Right cardiac atrium (tissue), 5 donors: ENCODE measurements at places on chromosomes 3 and 15. TPM values are rescaled to one million over a fixed set of nuclear protein-coding genes. Genes with fewer than 3 reads are reported as not detected.

DNA sequence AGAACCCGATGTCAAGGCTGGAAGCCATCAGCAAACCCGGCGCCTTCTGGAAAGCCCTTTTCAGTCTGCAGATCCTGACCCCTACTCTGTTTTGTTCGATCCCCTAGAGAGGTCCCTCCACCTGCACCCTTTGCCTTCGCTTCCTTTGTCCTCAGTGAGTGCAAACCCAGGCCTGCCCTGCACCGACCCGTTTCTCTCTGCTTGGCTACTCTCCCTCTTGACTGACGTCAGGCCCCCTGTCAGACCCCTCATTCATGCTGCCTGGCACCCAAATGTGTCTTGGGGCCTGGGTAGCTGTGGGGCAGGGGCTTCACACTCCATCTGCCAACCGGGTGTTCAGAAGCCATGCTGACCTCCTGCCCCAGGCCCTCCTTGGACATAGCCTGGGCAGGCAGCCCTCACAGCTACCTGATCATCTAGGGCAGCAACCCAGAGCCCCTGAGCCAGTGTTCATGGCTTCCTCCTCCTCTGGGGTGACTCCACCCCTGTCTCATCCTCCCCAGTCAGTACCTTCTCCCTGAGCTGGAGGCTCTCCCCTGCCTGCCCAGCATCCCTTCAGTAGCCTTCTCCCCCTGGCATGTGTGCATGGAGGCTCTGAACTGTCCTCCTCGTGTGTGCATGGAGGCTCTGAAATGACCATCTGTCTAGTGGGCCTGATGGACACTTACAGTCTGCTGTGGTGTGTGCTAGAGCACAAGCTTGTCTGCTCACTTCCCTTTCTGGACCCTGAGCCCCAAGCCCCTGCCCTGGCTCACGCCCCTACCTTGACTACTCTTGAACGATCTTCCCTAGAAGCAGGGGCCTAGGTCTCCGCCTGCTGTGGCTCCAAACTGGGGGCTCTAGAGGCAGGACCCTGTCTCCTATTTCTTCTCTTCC, 69.4 kb downstream of the EXOG start:
- DNase-seq: no peak

GRCh38 chr3:128629936-128630335, 20.7 kb downstream of the RPN1 start:
- no peak for DNase-seq

DNA sequence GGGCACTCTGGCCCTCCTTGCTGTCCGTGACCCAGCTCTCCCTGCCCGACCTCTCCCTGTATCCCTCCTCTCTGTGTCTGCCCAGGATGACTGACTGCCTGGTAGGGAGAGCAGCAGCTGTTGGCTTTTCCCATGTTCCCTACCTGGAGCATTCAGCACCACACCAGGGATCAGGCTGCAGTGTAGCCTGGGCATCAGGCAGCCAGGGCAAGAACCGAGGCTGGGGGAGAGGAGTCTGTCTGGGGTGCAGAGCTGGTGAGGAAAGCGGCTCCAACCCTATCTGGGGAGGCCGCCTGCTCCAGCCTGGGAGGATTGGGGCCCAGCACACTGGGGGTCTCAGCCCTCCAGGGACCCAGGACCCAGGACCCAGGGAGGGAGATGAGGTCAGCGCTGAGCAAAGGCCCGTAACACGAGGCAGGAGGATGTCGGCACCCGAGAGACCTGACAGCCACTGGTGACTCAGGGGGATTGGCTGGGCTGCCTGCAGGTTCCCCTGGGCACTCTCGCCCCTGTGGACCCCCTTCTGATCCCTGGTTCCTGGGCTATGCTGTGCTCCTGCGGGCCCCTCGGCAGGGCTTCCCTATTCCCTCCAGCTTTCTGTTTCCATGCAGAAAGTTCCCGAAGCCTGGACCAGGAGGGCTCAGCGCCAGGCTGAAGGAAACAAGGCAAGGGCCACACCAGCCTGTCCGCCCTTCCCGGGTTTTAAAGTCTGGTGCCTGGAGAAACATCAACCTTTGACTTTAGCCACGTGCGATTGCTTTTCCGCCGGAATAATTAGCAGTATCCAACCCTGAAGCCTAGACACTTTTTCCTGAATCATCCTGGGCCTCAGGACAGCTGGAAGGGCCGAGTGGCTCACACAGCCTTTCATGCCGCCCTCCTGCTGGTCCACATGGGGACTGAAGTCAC, 128.2 kb upstream of the MEF2A start:
- DNase-seq: peak; percentile 58

DNA sequence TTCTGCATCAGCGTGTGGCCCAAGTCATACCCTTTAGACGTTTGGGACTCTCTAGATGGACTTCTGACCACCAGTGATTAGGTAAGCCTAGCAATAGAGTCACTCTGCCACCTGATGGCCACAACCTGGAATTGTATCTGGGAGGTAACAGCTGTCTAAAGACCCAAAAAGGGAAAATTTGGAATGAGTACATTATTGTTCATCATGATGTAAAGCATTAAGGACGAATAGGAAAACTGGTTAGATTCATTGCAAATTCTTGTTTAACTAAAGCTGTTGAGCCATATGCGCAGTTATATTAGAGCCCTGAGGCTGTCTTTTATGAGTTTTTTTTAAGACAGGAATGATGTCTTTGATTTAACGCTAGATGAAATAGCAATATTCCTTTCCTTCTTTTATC, 63.6 kb downstream of the FAM81A start:
- no peak for DNase-seq

DNA sequence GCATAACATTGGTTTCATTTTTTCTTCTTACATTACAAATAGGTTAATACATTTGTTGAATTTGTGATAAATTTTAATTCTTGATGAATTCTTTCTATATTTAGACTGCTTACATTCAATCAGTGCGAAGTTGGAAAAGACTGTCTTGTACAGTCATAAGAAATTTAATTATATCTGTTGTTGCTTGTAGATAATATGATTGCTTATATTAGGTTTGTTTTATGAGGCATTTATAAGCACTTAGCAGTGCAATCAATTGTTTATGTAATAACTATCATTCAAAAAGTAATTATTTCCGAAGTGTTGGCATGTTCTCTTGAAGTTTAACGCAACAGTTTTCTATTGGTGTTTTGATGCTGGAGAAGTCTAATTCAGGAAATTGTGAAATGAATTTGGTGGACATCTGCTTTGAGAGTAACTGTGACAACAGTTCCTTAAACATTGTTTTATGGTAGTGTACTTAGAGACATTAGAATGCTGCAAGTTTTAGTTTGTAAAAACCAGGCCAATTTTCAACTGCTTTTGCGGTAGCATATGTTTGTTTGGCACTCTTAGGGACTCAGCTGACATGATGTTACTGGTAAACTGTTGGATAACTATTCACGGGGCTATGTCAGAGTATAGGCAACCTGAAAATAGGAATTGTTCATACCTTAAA, 99.7 kb downstream of the NAALADL2 start:
- DNase-seq: no peak

- DNase-seq: peak; percentile 92
Measured at GRCh38 chr3:47522082-47522987, 8.8 kb upstream of the ELP6 start.

TNNC1 gene
- 2,592 TPM for total RNA-seq
